ENCODE measurements at places on chromosomes 5 and 9. TPM values are rescaled to one million over a fixed set of nuclear protein-coding genes. Genes with fewer than 3 reads are reported as not detected.
A peak's percentile ranks its signal among the peaks of the same experiment; 100 is the strongest.

SLC25A25 gene
- 13.0 TPM for total RNA-seq

GRCh38 chr9:136886610-136887597 is 588 bp downstream of the TRAF2 start:
- DNase-seq, result peak; percentile 55

DNA sequence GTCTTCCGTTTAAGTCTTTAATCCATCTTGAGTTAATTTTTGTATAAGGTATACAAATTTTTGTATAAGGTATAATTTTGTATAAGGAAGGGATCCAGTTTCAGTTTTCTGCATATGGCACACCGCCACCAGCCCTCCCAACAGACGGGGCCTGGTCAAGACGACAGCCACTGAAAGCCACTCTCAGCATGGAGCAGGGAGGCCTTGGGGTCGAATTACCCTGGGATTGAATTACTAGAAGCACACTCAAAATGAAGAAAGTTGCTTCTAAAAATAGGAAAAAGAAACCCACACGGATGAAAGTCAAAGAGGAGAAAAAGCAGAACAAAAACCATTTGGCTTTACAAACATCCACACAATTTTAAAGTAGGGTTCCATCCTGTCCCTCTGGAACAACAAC is 586.2 kb upstream of the ADAMTS16 start:
- DNase-seq, result no peak

PCDHGB7 gene
- total RNA-seq, result not detected

DNA sequence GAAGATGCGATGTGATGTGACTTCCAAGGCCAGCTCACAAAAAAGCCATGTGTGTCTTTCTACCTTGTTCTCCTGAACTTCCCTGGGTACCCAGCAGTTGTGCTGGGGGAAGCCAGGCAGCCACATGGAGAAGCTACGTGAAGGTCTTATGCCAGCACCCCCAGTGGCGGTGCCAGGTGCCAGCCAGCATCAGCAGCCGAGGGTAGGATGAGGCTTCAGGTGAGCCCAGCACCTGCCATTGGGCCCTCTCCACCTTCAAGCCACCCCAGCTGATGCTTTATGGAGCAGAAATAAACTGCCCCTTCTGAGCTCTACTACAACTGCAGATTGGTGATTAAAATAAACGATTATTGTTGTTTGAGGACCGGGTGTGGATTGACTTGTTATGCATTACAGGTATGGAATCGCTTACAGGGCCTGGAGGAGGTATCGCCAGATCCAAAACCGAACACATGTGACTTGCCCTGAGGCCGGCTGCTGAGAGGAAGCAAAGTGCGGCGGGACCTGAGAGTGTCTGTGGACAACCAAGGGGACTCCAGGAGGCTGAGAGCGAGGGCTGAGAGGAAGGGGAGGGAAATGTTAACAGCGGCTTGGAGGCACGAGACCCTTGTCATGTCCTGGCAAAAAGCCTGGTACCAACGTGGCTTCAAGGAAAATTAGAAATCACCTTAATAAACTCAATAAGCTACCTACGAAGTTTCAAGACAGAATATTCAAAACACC is 36.0 kb upstream of the OLFM1 start:
- no peak for DNase-seq

DNA sequence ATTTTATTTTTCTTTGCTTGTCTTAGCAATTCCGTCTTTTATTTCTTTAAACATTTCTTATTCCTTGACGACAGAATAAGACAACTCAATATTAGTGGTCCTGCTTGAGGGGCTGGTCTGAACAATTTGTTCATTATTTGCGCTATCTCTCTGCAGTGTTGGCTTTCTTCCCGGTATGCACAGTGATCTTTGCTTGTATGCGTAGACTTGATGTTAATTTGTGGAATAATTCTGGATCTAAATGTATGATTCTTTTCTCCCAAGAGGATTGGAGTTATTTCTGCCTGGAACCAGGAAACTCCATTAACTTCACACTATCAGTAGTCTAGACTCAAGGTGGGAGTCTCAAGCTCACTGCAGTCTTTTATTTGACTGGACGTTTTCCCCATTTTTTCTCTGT is 80.4 kb downstream of the KDM4C start:
- no peak for DNase-seq

DNA sequence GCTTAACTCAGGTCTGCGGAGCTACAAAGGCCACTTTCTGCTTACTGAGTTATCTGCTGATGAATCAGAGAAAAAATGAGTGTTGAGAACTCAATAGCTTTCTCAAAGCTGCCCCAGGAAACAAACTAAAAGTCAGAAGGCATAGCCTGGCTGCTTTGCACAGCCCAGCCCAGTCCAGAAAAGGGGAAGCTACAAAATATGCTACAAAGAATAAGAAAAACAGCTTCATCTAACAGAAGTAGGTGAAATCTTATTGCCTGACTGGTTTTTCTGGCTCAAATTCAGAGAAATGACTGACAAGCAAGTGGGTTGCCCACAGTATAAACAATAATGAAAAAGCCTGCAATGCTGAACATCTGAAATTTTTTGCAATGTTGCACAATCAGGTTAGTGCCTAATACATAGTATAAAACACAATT is 156.2 kb downstream of the PPP2R2B start:
- no peak for DNase-seq

DNA sequence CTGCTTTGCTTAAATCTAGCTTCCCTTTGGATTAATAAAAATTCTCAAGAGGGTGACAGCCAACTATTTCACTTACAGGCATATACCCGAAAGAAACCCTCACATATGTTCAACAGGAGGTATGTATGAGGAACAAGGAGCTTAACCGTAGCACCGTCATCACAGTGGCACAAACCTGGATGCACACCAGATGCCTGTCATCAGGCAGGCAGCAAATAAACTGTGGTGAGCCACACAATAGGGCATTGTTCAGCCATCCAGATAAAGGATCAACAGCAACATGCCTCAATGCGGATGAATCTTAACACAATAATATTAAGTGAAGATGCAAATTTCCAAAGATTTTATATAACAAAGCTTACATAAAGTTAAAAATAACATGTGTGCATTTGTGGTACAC is 5.5 kb upstream of the TNFSF15 start:
- no peak for DNase-seq

C5orf52 gene
- total RNA-seq, result not detected

TEK gene
- not detected for total RNA-seq

- no peak for DNase-seq
Observed at GRCh38 chr5:98425640-98426039, 347.8 kb upstream of the RGMB start.

GFI1B gene
- not detected for total RNA-seq

GRCh38 chr5:16902846-16903245 is 33.2 kb downstream of the MYO10 start:
- DNase-seq, result no peak

FAM163B gene
- total RNA-seq, result not detected

DNA sequence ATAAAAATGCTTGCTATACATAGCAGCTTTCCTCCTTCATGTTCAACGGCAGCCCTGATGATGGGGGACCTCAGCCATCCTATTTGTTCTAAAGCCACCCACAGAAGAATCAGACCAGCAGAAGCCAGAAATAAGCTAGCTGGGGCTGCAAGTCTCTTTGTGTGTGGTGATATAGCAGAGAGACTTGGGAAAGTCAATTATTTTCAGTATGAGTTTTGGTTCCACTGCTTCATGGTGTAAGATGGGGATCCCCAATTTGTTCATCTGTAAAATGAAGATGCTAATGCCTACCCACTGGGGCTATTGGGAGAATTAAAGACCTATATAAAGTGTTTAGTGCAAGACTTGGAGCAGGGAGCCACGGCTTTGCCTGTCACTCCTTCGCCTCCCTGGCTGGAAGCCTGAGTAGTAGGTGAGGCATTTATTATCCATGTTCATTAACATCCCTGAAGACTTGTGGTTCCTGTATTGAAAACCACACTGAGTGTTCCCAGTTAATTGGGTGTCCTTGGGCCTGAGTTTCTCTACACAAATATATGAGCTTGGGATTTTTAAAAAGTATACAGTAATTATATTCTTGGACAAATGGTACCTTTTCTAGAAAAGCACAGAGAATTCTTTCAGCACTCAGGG is 210.1 kb upstream of the SLC24A2 start:
- peak; percentile 10 for DNase-seq

GRXCR2 gene
- not detected for total RNA-seq

TNIP1 gene
- total RNA-seq, result 189 TPM

CKMT2 gene
- not detected for total RNA-seq

FAM240B gene
- not detected for total RNA-seq

CMYA5 gene
- total RNA-seq, result 0.16 TPM
